K562 (cell line): ENCODE measurements at places on chromosomes 11 and 22.

DNA sequence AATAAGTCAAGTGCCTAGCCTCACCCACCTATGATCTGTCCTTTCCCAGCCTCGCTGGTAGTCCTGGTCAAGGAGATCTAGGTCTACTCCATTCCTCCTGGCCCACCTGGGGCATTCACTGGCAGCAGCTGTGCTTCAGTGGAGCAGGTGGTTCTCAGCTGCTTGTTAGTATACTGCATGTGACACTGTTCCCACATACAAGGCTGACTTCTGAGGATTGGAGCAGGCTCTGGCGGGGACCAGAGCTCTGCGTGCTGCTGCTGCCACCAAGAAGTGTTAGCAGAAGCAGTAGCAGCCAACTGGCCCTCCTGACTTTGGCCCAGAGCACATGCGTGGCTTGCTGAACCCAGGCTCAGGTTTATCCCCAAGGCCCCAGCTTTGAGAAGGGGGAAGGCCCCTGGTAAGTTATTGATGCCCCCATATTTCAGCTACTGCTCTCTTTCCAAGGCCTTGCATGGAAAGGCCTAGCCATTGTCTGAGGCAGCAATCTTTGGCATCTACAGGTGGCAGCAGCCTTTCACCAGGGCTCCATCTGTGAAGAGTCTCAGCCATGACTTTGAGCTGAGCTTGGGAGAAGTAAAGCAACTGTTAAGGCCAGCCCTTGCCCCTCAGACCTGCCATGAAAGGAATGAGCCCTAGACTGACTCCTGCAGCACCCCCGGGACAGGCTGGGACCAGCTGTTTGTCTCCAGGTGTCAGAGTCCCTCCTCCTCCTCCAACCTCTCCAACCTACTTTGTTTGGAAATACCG, 26.5 kb downstream of the ARHGAP1 start:
- DNase-seq = no peak

DNA sequence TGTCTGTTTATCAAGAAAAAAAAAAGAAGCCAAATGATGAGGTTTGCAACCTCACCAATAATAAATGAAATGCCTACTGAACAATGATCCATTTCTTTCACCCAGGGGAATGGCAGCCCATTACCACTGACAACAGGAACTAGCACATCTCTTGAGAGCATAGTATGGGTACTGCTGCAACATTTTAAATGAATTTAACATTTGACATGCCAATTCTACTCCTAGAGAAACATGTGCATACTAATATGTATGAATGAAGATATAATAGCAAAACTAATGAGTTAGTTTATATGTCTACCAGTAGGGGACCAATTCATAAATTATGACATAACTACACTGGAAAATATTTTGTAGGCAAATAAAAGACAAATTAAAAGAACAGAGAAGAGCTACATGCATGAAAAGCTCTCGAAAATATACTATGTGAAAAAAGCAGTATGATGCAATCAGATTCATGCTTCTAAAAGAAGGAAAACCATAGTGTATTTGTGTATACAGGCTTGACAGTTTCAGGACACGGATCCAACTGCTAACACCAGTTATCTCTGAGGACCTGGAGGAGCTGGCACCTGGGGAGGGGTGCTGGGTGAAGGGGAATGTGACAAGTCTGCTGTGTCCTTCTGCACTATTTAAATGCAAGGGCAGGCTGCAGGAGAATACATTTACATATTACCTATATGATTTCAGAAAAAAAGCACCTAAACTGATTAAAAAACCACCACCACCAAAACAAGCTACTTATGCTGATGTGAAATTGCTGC, 6.9 kb downstream of the SMCO4 start:
- no peak for DNase-seq

DNA sequence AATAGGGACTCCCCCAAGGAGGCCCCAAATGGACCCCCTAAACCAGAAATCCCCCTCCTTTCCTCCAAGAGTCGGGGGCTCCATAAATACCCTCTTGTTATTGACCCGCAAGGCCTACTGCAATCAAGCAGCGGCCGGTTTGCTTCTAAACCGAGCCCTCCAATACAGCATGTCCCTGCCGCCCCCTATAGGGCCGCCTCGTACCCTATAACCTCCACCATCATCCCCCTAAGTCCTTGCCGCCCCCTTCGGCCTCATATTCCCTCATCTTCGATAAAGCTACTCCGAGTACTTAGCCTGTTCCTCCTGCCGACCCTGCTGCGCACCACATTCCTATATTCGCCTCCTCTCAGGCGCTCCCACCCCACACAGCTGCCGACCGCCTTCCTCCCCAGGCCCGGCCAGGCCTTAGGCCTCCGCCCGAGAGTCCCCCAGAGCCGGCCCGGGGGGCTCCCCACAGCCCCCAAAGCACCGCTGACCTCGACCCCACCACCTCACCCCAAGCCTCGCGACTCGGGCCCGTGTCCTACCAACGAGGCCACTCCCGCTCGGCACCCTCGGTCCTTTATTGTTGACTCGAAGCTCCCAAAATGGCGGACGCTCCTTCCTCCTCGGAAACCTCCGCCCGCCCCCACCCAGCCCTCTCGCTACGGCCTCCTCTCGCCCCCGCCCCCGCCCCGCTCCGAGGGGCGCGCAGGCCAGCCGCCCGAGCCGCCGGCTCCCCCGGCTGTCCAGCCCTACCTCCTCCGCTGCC, 430 bp downstream of the DDX6 start:
- peak; percentile 81 for DNase-seq

GRCh38 chr11:118313242-118313641, 8.7 kb downstream of the CD3E start:
- no peak for DNase-seq

DNA sequence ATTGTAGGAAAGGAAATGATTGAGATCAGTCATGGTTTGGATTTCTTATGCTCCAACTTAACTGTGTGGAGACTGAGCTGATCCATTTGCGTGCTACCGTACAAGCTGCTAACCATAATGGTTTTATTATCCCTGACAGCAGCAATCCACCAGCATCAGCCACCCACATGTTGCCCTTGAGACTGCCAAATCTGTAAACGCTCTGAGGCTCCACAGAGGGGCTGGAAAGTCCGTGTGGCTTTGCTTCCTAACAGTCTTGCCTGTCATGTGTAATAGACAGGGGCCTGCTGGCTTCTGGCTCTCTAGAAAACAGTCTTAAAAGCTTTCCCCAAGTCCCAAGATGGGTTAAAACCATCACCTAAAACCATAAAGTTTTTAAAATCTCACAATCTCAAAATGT, 30.1 kb downstream of the ATG16L2 start:
- DNase-seq = no peak
